ENCODE measurements at places on chromosomes 2 and 18.

DNA sequence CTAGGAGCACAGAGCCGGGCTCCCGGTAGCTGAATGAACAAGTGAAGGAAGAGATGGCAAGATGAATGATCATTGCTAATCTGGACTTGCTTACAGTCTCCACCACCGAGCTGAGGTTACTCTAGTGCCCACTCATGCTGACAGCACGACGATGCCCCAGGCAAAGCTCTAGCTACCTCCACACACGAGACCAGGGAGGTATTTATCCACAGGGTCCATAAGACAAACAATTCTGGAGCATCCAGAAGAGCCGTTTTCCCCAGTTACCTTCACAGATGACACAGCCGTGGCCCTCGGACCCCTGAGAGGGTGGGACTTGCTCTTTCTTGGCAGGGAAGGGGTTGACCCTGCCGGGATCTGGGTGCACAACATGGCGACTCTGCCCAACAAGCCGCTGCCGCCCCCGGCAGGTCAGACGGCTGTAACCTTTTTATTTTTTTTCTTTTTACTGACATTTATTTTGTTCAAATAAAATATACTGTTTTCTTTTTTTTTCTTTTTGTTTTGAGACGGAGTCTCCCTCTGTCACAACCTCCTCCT lies 120.3 kb downstream of the PXDN start:
- DNase-seq = no peak

DNA sequence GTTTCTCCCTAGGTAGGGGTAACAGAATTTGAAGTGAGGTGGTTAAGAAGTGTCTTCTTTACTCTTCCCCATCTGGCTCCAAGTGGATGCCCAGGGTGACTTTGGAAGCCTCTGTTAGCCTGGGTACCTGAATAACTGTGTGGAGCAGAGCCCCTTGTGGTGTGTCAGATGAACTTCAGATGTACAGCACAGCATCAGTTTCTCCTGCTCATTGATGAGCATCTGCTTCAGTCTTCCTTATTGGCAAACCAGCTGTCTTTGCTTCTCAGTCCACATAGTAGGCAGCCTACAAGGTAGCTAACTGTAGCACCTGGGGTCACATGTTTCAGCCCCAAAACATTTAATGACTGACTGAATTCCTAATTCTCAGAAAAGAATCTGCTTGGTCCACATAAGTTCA lies 56.2 kb upstream of the ATP8B1 start:
- DNase-seq = peak; percentile 56

DNA sequence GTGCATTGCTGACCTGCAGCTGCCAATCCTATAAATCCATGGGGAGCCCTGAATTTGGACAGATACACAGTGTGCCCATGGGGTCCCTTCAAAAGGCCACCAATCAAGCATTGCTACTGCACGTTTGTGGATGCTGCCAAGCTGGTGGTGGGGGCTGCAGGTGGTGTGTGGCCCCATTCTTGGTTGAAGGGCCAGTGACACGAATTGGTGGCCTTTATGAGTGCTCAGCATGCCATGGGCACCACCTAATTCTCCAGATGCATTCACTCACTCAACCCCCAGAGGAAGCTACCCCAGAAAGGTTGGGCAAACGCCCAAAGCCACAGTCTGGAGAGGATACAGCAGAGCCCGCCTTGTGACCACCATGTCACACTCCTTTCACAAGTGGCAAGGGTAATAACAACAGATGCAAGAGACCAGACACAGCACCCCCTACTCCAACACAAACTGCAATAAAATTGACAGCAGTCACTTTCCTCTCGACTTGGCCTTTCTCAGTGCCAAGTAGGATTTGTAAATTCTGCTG lies 27.1 kb downstream of the MC2R start:
- no peak for DNase-seq

DNA sequence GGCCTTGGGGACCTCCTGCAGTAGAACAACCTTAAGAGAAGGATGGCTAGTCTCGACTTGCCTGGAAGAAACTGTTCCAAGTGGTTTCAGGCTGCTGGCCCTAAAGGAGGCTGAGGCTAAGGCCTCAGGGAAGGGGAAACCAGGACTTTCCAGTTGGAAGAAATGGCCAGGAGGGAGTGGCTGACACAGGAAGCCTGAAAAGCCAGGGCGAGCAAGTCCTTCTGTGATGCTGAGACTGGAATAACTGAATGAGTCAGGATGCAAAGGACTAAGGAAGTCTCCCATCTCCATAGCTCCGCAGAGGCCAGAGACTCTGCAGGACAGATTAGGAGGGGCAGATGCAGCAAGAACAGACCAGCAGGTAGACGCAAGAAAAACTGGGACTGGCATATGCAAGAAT lies 7.4 kb downstream of the HTRA2 start:
- no peak for DNase-seq

DNA sequence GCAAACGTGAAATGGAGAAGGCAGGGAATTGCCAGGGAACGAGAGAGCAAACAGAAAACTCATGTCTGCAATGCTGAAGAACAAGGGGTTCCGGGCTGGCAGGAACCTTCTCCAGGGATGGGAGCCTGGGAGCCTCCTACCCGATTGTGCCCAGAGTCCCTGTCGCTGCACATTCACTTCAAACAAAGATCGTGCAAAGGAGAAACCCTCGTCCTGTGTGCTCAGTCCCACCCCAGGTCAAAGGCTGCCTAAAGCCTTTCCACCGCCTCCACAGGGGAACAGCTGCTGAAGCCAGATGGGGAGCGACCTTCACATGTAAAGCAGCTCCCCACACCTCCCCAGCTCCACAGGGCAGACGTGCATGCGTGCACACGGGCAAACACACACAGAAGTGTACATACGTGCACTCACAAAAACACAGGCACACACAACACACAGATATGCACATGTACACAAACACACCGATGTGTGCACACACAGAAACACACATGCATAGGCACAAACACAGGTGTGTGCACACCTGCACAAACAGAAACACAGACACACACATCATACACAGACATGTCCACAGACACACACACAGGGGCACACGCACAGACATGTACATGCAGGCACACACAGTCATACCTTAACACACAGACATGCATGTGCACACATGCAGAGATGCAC lies 460.1 kb upstream of the SALL3 start:
- DNase-seq = no peak

DNA sequence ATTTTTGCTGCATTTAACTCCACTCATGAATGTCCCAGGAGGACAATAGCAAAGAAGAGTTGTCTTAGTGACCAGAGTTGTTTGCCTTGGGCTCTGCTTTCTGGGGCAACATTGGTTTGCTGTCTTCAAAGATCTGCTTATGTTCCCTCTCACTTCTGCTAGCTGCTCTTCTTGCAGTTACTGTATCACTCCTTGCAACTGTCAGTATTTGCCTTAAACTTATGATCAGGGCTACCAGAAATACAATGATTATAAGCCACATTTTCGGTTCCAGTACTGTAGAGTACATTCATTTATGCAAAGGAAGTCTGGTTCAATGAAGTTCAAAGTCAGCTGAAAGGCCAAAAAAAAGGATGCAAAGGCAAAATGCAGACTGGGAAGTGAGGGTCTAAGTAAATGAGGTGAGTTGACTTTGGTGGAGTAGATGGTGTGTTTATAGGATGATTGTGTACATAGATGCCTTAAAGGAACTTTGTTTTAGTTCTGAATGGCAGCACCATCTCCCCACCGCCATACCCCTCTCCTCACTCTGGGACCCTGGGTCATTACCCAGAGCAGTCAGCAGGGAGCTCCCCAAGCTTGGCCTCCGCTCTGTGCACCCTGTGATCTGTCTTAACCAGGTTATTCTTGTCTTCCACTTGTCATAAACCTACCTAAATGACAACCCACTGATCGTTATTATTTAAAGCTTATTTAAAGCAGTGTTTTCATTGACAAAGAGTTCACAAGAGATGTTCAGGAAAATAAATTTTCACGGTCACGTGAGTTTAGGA lies 236.0 kb downstream of the DOK6 start:
- DNase-seq = no peak

DNA sequence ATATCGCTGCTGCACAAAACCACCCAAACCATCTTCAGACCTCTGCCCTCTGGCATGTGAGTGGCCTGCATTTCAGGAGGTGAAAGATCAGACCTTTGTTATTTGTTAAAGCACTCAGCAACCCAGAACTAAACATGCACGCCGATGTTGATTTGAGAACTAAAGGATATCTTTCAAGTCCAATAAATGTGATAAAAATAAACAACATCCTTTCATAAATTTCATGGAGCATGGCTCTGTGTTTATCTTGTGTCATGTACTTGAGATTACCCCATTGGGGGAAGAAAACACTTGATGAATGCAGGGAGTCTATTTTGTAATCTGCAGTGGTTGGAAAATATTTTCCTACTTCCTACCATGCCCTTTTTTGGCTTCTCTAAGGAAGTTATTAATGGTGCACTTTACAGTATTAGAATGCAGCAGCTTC lies 70.8 kb upstream of the GATA6 start:
- no peak for DNase-seq

Measured in NCI-H1930 (cell line).